ENCODE measurements at places on chromosomes 13 and 19. TPM values are rescaled to one million over a fixed set of nuclear protein-coding genes. Genes with fewer than 3 reads are reported as not detected.

DNA sequence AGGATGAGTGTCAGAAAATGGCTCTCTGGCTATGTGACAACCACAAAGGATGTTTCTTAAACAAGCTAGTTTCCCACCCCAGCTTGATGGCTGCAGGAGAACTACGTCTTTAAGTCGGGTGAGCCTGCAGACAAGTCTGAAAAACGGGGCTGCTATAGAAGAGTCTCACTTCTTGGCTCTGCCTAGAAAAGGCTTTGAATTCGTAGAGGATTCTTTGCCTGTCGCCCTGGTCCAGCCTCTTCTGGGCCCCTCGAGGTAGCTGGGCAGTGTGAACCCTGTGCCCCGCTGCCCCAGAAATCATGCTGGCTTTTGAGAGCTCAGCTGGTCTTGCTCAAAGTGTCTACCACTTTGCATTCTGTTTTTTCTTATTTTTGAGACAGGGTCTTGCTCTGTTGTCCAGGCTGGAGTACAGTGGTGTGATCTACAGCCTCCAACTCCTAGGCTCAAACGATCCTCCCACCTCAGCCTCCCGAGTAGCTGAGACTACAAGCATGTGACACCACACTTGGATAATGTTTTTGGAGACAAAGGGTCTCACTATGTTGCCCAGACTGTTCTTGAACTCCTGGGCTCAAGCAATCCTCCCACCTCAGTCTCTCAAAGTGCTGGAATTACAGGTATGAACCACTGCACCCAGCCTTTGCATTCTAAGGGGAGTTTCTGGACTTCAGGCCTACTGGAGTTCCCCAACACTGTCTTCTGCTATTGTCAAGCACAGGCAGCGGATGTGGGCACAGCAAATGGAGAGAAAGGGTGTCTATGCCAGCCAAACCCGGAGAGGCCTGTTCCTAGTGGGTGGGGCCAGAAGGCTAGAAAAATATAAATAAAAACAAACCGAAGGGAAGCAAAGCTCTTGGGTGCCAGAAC lies 6.5 kb downstream of the CEBPA start:
- no peak for DNase-seq

DNA sequence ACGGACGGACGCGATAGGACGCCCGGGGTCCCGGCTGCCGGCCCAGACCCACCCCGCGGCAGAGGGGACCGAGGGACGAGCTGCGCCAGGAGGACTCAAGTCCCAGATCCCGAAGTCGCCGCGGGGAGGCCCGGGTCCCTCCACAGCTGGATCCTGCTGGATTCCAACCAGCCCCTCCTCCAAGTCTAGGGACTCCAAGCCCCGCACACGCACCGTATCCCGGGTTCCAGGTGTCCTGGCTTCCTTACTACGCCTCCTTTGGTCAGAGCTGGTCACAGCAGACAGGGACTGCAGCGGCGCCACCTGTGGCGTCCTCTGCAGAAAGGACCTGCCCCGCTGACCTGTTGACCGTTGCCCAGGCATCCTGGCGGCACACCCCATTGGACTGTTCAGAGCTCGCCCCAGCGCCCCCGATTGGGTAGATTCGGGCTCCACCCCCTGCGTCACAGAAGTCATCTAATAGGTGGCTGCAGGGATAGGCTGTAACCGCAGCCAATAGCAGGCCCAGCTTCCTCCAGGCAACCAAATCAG lies 29.0 kb upstream of the ZNF709 start:
- DNase-seq = no peak

ACTL9 gene
- total RNA-seq = not detected

DNA sequence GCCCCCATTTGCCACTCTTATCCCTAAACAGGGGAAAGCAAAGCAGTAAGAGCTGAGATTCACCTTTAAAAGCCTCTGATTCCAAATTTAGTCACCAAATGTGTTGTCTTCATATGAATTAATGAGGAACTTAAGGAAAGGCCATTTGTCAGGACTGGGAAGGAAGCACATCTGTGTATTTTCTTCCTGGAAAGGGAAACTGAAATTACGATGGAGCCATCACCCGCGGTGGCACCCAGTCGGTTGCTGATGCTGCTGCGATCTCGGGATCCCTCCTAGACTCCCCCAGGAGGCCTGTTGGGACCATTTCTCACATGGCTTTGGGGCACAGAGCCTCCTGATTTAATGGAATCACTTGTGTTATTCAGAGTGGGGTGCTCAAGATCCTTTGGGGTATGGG lies 7.4 kb upstream of the IL4I1 start:
- no peak for DNase-seq

NKG7 gene
- 2.4 TPM for total RNA-seq

DNA sequence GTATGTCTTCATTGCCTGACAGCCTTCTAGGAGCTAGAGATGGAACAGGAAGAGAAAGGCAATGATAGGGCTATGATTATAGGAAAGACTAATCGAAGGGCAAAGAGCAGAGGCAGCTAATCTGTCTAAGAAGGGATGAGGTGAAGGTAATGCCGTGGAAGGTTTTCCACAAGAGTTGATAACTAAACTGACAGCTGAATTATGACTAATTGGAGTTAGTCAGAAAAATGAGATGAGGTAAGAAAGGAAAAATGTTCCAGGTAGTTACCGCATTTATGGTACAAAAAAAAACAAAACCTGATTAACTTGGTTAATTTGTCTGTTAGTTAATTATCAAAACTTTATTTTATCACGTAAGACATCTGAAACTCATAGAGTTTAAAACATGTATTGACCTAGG lies 260.3 kb downstream of the SLITRK6 start:
- DNase-seq = no peak

ZSCAN5B gene
- not detected for total RNA-seq

DNA sequence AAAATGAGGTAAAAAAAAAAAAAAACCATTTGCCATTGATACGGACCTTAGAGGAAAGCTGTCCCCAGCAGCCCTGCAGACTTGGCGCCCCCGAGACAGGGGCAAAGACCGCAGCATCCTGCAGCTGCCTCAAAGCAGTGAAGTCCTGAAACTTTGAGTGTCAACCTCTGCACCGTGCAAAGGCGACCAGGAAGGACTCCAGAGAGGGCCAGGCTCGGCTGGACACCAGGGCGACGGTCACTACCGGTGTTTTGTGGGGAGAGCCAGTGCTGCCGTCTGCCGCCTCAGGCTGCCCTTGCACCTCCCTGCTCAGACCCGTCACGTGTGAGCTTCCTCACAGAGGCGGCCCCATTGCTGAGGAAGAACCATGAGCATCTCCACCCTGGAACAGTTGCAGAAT lies 146.7 kb upstream of the SPACA7 start:
- DNase-seq = no peak

DNA sequence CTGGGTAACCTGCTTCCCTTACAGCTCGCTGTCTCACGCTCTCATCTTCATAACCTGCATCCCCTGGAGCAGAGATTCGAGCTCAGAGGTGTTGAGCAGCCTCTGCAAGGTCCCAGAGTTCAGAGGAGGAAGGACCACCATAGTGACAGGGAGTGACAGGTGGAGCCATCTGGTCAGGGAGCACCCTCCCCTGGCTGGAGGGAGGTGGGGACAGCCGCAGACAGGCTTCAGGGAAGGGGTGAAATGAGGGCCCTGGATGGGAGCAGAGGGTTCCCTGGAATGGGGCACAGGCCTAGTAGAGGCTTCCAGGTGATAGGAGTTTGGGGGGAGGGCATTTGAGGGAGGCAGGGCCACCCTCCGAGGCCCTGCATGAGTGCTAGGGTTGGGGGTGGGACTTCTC lies 82.1 kb downstream of the ZNF429 start:
- DNase-seq = no peak

TNNI3 gene
- not detected for total RNA-seq

All from esophagus muscularis mucosa (tissue), 4 donors.